DMS79 treated with DMSO at 0.1 percent for 48 hours (cell line): ENCODE measurements at places on chromosomes 12 and 14.

GRCh38 chr12:2160043-2160442 is 107.3 kb downstream of the CACNA1C start:
- no peak for DNase-seq

- no peak for DNase-seq
Measured at GRCh38 chr12:91974541-91975085, 171.0 kb downstream of the BTG1 start.

- no peak for DNase-seq
Measured at GRCh38 chr14:50012644-50013043, 103.7 kb downstream of the VCPKMT start.

DNA sequence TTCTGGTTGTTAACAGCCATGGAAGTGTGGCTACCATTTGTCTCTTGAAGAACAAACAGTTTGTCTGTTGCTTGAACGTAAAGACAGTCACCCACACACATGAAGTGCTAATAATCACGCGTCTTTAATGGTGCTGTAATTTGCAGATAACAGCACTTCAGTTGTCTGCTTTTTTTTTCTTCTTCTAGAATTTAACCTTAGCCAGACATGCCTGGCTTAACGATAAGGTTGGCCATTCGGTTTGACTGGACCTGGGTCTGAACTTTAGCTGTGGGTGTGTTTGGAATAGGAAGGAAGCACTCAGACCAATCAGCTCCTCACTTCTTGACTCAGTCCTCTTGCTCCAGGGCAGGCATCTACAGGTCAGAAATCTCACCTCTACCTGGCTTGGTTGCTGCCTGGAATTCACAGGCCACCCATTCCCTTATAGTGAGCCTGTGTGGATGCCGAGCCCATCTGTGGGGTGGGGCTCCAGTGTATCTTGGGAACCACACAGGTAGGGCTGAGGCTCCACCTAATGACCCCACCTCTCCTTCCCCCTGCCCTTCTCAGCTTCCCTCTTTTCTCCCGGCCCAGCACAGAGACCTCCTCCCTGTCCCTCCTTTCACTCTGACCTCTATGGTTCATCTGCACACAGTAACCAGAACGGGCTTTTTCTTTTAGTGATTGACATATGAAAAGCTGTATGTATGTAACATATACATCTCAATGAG is 246.4 kb upstream of the PWP1 start:
- DNase-seq = no peak

- no peak for DNase-seq
Measured at GRCh38 chr14:85895603-85896002, 365.7 kb downstream of the FLRT2 start.

DNA sequence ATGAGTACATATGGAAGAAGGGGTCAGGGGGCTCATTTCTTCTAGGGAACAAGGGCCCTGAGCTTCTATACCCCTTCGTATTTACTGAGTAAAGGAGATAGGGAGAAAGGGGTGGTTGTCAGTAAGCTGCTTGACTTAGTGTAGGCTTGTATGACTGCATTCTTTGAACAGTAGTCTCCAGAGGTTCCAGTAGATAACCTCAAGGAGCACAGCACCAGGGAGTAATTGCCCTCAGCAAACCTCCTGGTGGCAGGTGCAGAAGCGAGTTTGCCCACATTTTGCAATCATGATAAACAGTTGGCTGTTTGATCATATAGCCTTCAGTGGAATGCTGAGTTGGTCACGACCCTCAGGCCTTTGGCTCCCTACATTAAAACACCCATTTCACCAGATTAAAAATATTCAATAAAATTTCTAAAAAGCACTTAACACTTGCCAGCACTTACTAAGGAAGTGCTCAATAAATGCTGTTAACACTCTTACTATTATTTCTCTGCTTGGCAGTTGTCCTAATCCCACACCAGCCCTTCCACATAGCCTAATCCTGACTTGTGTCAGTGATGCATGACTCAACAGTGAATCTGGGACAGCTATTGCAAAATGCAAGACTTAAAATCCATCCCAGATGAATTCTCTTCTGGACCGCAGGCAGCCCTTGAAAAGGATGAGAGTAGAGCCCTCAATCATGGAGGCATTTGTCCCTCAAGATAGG is 3.7 kb upstream of the DHRS4L2 start:
- DNase-seq = no peak

DNA sequence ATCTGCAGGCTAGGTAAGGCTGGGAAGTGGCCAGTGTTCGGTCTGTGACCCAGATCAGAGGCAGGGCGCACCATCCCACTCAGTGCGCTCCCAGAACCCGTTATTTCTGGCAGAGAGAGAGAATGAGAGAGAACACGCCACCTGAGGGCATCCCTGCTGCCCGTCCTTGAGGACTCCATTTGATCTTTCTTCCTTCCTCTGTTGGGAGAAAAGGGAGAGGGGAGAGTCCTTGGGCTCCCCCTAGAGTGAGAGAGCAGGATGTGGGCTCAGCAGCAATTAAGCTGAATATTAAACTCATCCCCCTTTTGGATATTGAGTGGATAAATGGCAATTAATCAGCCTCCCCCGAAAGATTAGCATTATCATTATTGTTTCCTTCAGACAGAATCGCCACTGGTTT is 70.6 kb downstream of the IFT43 start:
- no peak for DNase-seq

DNA sequence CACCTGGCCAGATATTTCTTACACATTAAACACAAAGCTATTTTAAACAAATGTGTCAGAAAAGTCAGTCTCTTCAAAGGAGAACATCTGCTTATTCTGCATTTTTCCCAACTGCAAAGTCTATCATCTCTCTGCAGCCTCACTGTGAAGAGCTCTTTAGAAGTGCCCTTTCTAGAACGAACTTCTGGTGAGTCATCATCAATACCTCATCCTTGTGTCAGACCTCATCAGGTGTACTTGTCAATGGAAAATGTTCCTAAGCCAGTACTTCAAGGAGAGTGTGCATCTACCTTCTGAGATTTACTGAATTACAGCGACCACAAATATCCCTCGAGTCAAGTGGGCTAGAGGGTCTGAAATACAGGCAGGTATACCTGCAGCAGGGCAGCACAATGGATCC is 457.3 kb downstream of the LRIG3 start:
- DNase-seq = no peak

DNA sequence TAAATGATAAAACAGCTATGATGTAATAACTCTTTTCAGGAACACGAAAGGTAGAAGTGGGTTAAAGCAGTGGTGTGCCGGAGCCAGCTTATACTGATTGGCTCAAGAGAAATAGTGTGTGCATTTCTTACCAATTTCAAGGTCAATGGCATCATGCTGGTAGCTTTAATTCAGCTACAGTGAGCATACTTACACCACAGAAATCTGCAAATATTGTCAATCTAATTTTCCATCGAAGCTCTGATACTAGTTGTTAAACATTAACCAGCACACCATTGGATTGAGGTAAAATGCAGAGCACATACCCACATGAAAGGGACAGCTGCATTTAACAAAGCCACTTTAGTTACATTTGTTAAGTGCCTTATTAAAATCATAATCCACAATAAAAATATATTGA is 225.7 kb downstream of the KCNC2 start:
- no peak for DNase-seq

DNA sequence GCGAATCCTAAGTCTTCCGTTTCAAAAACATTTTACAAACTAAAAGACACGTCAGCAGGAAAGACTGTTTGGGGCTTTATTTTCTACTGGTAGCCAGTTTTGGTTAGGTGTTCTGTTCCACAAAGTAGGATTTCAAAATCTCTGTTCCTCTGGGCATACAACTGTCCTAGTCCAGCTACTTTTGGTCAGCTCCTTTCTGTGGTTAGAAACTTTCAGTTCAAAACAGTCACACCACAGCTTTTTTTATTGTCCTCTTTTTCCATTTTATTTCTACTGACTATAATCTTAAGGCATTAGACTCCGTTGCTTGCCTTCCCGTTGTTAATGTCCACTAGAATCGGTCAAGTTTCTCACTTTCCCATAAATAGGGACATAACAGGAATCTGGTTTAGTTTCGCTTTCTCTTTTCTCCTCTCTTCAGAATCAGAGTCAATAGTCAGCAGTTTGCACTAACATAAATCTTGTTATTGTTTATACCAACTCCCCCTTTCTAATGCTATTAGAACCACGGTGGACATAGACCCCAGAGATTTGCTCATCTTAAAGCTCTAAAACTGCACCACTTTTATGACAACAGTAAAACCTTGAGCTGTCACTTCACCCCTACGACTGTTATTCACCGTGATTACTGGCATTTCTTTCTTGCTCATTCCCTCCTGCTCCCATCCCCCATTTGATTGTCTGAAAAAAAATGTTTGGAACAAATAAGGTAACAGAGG is 41.5 kb upstream of the NPAS3 start:
- peak; percentile 60 for DNase-seq

GRCh38 chr12:91774434-91774921 is 371.2 kb downstream of the BTG1 start:
- DNase-seq = no peak
